Placental pericyte (primary cell): ENCODE measurements at places on chromosomes 6 and 20. TPM values are rescaled to one million over a fixed set of nuclear protein-coding genes. Genes with fewer than 3 reads are reported as not detected.

The ZNF391 gene
- total RNA-seq: under 0.01 and 0.14 TPM in 2 replicates

The TAGAP gene
- total RNA-seq: not detected in 2 replicates

The MYLK4 gene
- total RNA-seq: 0.43 and 0.44 TPM in 2 replicates

The RAET1G gene
- 1.3 and 1.6 TPM in 2 replicates for total RNA-seq

The C20orf204 gene
- total RNA-seq: 0.88 and 1.4 TPM in 2 replicates
